T-helper 17 cell (primary cell): ENCODE measurements at places on chromosomes 7 and 10.

DNA sequence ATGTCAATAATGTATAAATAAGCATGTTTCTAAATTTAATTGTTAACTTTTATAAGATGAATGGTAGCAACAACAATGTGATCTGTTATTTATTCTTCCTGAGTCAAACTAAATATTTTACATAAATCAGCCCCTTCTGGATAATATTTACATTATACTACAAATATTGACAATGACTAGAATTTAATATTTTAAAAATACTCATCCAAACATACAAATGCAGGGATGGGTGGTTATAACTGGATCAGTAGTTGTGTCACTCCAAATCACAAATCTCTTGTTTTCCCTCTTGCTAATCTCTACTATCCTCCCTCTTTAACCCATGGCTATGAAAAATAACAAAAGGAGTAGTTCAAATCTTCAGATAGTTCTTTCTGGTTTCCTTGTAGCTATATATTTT is 407.0 kb downstream of the HTR7 start:
- DNase-seq = no peak

GRCh38 chr10:48523212-48523819 is 81.6 kb downstream of the ARHGAP22 start:
- no peak for DNase-seq

GRCh38 chr10:72162978-72163377 is 52.8 kb upstream of the ANAPC16 start:
- DNase-seq = no peak

DNA sequence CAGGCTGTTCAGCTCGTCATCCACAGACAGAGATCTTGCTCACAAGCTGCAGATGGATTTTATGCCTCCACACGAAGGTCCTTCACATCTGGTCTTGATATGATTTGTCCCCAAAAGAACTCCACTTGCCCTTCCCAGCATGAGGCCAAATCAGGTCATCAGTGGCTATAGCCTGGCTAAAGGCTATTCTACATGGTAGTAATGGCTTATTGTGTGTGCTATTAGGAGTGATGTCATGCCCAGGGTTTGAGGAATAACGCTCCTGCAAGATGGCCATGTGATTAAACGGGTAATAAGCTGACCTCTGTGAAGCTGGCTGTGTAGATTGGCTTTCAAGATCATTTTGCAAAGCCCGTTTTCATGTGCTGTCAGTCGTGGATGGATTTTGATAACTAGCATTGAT is 313.8 kb downstream of the FRMD4A start:
- no peak for DNase-seq

- no peak for DNase-seq
Measured at GRCh38 chr10:21315645-21316220, 209.7 kb downstream of the SKIDA1 start.

GRCh38 chr7:101823096-101823495 is 5.7 kb downstream of the CUX1 start:
- DNase-seq = no peak

GRCh38 chr7:11819271-11819670 is 12.7 kb downstream of the THSD7A start:
- DNase-seq = no peak

DNA sequence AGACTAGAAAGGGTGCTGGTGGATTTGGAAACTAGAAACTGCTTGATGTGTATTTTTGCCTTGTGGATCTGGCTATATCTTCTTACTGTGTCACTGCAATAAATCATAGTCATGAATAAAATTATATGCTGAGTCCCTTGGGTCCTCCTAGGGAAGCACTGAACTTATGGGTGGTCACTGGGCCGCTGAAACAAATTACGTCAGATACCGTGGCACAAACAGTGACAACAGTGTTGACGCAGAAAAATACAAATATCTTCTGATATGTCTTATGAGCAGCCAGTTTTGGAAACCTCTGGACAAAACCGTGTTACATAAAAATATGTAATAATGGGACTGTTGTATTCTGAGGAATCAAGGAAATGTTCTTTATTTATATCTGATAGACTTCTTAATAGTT is 260.1 kb upstream of the SORCS1 start:
- no peak for DNase-seq

DNA sequence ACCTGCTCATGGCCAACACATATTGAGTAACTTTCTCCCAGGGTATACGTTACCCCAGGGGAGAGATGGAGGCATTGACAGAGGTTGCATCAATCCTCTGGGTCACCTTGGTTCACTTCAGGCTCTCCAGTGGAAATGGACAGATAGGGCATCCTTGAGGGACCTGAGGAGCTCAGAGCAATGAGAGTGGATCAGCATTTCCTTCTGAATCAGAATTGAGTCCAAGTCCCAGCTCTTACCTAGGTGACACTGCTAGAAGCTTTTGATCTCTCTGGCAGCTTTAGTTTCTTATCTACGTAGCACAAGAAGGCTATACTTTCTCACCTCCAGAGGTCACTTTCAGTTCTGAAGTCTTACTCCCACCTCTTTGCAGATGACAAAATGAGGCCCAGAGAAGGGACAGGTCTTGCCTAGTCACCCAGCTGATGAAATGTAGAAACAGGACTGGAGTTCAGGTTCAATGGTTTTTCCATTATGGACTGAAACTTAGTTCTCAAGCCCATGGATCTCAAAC is 35.2 kb downstream of the PANK1 start:
- DNase-seq = no peak

DNA sequence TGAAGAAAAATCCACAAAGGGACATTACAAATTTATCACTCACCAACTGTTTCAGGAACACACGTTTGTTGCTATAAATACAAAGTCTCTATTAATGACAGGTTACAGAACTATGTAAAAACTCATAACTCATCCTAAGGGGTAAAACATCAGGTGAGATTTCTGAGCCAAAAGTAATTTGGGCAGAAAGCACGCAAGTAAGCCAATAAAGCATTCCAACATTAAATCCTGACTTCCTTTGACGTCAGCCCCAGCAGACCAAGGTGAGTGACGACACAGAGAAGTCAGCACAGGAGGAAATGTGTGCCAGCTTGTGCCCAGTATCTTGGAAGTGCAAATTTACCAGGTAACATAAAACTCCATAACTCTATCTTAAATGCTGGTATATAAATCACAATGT is 45.7 kb downstream of the IMMP2L start:
- DNase-seq = no peak

DNA sequence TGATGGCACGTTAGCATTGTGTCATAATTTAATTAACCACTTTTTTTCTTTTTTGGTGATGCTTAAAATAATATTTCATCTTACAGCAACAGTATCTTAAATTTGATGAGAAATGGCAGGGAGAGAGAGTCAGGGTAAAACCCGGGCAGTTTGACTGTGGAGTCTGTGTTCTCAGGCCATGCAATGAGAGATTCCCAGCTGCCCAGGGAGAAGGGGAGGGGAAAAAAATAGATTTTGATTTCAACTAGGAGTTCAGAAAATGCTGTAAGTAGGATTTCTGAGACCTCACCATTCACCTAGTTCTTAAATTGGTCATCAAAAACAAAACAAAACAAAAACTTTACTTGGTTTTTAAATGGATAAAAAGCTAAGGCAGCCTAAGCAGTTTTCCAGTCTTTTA is 37.4 kb upstream of the XPNPEP1 start:
- no peak for DNase-seq

GRCh38 chr10:15485027-15485426 is 113.9 kb upstream of the FAM171A1 start:
- no peak for DNase-seq

GRCh38 chr7:144519925-144520324 is 116.4 kb upstream of the NOBOX start:
- no peak for DNase-seq

DNA sequence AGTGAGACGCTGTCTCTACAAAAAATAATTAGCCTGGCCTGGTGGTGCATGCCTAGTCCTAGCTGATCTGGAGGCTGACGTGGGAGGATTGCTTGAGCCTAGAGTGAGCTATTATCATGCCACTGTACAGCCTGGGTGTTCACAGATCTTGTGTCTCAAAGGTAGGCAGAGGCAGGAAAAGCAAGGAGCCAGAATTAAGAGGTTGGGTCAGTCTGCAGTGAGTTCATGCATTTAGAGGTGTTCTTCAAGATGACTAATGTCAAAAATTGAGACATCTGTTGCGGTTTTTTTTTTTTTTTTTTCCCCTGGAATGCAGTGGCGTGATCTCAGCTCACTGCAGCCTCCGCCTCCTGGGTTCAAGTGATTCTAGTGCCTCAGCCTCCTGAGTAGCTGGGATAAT is 5.4 kb downstream of the PPIA start:
- DNase-seq = no peak

- no peak for DNase-seq
Measured at GRCh38 chr10:88534072-88534665, 48.9 kb downstream of the RNLS start.

DNA sequence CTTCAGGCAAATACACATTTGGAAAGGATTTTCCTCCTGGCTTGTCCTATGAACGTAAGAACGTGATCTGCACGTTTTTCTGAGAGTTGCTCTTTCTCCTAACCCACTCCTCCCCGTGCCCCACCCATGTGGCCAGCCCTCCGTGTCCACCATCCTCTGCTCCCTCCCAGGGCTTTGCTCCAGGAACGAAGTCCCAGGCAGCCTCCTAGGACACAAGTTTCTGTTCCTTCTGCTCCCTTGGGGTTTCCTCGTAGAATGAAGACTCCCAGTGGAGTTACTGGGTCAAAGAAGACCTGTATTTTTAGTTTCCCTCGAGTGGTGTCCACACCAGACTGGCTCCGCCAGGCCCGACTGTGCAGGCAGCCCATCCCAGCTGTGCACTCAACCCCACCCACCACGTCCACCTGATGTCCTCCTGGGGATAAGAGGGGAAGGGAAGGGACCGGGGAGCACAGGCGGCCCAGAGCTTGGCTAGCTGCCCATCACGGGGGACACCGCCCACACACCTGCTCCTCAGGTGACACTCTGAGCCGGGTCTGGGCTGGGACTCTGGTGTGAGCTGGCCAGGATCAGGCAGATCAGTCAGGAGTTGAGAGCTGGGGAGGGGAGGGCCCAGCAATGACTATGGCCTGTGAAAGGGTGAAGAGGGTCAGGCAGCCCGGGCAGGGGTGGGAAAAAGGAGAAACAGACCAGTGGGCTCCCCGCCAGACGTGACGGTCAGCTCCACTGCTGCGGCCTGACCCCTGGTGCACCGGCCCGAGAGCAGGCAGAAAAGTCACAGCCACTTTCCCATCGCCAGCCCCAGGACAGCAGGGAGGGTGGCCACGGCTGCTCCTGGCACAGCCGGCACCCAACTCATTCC is 54.3 kb upstream of the PPP2R2D start:
- no peak for DNase-seq

- no peak for DNase-seq
Measured at GRCh38 chr10:86300399-86300925, 66.1 kb downstream of the GRID1 start.

- no peak for DNase-seq
Measured at GRCh38 chr10:74541375-74541774, 285.0 kb upstream of the KAT6B start.

GRCh38 chr7:151137076-151137675 is 30.3 kb downstream of the GBX1 start:
- no peak for DNase-seq

- DNase-seq = no peak
Measured at GRCh38 chr7:85737426-85737825, 550.6 kb upstream of the SEMA3D start.

DNA sequence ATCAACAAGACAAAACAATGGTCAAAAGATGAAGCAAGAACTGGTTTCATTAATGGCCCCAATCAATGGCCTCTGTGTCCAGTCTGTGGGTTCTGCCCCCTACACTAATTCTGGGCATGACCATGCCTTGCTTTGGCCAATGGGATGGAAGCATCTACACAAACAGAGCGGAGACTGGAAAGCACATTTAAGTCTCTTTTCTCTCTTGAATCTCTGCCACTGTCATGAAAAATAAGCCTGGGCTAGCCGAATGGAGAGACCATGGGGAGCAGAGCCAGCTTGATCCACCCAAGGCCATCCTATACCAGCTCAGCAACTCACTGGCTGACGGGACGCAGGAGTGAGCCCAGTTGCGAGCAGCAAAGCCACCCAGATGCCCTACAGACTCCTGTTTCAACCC is 30.9 kb downstream of the ANKRD16 start:
- no peak for DNase-seq

- no peak for DNase-seq
Measured at GRCh38 chr10:47344996-47345870, 2.9 kb upstream of the RBP3 start.

DNA sequence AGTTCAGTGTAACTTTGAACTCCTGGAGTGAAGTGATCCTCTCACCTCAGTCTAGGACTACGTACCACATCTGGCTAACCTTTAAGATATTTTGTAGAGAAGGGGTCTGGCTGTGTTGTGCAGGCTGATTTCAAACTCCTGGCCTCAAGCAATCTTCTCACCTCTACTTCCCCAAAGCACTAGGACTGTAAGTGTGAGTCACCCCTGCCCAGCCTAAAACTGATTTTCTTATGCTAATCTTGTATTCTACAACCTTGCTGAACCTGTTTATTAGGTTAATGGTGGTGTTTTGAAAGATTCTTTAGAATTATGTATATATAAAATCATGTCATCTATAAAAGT is 58.0 kb downstream of the LCOR start:
- no peak for DNase-seq

- no peak for DNase-seq
Measured at GRCh38 chr7:77967429-77967828, 168.9 kb downstream of the PHTF2 start.

DNA sequence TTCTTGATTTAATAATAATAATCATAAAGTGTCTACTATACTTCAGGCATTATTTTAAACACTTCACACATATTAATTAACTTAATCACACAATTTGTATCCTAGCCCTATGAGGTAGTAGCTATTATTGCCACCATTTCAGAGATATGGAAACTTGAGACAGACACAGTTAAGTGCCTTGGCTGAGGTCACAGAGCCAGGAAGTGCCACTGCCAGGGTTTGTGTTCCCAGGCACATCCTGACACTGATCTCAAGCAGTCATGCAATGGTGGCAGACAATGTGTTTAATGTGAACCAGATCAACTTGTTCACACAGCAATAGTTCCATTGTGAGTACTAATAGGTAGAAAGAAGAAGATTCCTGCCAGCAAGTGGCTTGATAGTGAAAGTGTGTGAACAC is 666.0 kb downstream of the SUGCT start:
- DNase-seq = no peak

DNA sequence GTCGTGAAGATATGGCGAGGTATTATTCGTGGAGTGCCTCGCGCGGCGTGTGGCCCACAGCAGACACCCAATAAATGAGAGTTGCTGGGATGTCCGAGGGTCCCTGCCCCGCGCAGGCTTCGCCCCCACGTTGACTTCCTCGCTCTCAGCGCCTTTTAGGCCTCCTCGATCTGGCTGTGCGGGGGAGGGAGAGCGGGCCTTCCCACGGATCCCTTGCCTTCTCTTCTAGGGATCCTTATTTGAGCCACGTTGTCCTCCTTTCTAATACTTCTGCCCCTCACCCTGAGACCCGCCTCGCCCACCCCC is 660 bp downstream of the VCL start:
- no peak for DNase-seq

GRCh38 chr7:17601921-17602320 is 303.5 kb downstream of the AHR start:
- no peak for DNase-seq

GRCh38 chr7:40610461-40610860 is 475.7 kb downstream of the SUGCT start:
- no peak for DNase-seq

- DNase-seq = no peak
Measured at GRCh38 chr7:3998060-3998459, 684.0 kb upstream of the FOXK1 start.

GRCh38 chr7:37921876-37922275 is 1.4 kb downstream of the EPDR1 start:
- no peak for DNase-seq
